ENCODE measurements at places on chromosomes 7 and 10.

DNA sequence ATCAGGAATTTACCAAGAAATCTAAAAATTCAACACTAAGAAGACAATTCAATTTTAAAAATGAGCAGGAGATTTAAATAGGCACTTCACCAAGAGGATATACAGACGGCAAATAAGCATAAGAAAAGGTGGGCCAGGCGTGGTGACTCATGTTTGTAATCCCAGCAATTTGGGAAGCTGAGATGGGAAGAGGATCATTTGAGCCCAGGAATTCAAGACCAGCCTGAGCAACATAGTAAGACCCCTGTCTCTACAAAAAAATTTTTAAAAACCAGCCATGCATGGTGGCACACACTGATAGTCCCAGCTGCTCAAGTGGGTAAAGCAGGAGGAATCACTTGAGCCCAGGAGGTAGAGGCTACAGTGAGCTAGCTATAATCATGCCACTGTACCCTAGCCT lies 3.5 kb upstream of the AKR1D1 start:
- no peak for DNase-seq

- DNase-seq = no peak
Observed at GRCh38 chr7:36606976-36607720, 117.1 kb downstream of the AOAH start.

GRCh38 chr7:85564861-85565260 lies 378.0 kb upstream of the SEMA3D start:
- DNase-seq = no peak

- no peak for DNase-seq
Observed at GRCh38 chr7:16244469-16244868, 176.9 kb downstream of the CRPPA start.

GRCh38 chr10:49349390-49349789 lies 46.5 kb downstream of the DRGX start:
- no peak for DNase-seq

GRCh38 chr10:121096617-121097431 lies 245.7 kb downstream of the WDR11 start:
- no peak for DNase-seq

GRCh38 chr10:28661035-28661434 lies 16.3 kb upstream of the BAMBI start:
- DNase-seq = peak; percentile 82

- no peak for DNase-seq
Observed at GRCh38 chr7:131667699-131668098, 111.3 kb upstream of the PODXL start.

DNA sequence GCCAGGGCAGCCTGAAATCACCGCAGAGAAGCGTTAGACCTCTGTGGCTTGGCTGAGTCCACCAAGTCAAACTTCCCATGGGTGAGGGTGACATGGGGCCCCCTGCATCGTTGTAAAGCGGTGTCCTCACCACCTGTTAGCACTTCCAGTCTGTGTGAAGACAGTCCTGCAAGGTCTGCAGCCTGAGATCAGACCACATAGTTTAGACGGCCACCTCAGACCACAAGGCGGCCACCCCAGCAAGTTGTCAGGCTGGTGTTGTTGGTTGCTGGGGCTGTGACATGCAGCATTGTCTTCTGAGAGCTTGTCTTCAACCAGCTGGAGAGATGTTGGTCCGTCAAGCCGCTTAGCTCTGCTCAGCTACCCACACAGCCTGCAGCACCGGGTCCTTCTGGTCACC lies 44.1 kb upstream of the TARP start:
- no peak for DNase-seq

DNA sequence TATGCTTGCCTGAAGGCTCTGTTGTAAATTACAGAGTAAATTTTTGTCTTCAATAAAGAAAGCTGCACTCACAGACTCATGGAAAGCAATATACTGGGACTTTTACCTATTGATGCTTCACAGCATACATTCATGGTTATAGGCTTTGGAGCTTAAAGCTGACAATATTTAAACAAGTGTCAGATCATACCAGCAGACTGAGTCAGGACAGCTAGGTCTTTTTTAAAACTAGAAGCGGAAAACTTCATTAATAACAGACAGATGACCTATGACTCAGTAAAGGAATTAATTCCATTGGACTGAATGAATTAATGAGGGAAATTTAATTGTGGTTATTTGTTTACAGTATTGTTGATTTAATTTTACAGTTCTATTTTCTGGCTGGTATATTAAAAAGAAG lies 165.8 kb upstream of the DGKB start:
- no peak for DNase-seq

DNA sequence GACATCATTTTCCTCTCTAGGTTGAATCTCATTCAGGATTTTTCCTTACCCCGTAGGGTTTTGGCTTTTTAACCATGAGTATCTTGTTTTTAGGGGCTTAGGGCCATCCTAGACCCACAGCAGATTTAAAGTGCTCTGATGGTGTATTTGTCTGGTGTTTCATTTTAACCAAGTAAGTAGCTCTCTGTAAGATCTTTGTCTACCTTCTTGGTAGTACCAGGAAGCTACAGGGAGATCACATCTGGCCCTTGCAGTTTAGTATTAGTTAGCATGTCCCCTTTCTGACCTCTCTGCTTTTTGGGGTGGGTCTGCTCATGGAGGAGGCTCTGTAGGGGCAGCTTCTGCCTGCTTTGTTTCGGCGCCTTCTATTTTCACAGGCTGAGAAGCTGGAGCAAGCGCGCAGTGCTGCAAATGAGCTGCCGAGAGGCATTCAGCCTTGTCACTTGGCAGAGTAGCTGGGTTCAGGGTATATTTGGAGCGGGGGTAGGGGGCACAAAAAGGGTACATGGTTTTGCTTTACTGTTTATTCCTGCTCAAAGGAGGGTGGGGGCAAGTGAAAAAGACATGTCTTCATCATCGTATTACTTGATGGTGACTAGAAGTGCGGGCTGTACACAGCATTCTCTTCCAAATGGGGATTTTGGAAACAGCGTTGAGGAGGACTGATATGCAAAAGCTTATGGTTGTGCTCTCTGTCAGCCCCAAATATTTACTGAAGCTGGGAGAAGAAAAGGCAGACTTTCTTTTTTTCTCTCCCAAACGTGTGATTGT lies 146.3 kb downstream of the CELF2 start:
- DNase-seq = no peak

- DNase-seq = no peak
Observed at GRCh38 chr7:10648289-10648688, 325.4 kb upstream of the PHF14 start.

DNA sequence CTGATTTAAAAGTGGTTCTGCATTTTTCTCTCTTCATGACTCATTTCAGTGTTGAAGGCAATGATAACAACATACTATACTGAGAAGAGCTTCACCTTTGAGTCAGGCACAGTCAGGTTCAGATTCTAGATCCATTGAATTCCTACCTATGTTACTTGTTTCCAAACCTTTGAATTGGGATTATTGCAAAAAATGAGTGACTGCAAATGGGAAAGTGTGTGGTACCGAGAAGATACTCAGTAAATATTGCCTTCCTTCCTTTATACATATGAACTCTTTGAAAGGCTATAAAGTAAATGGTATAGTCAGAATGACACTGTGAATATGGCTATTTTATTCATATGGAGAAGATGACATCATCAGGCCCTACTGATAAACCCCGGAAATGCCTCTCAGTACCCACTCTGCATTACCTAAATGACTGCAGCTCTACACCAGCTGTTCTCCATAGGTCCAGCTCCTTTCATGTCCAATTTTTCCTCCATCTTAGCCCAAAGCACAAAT lies 66.7 kb upstream of the FGL2 start:
- DNase-seq = no peak

DNA sequence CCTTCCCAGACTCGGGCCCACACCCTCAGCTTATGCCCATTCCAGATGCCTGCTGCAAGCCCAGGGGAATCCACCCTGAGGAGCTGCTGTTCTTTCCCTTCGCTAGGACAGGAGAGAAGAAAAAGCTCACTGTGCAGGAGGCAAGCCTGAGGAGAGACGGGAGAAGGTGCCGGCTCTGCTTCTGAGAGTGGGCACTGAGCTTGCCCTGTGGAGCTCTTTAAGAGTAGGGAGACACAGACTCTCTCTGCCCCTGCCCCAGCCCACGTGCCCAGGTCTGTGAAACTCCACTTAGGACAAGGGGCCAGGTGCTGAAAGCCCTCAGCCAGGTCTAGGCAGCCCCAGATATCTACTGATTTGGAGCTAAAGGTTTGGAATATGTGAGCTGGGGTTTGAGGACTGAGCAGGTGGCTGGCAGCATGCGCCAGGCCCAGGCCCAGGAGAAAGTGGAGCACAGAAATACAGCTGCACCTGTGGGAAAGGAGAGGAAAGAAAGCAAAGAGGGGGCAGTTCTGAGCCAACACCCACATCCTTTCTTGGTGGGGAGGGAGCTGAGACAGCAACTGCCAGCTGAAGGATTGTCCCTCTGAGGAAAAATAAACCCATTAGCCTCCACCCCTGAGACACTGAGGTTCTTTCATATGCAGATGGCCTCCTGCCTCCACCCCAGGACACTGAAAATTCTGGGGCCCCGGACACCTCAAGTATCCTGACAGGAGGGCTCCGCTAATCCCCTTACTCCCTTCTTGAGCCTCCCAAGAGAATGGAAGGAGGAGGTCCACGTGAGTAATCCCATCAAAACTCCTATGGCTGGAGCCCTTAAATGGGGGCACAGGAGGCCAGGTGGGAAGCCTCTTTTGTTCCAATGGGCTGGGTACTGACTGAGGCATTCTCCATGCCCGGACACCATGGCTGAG lies 7.3 kb downstream of the POLL start:
- no peak for DNase-seq

GRCh38 chr7:143227806-143228205 lies 6.0 kb downstream of the TAS2R40 start:
- DNase-seq = no peak

- peak; percentile 39 for DNase-seq
Observed at GRCh38 chr10:90865401-90865800, 6.4 kb upstream of the RPP30 start.

- DNase-seq = no peak
Observed at GRCh38 chr7:107332488-107333269, 137.2 kb upstream of the GPR22 start.
